Chondrocyte (in vitro differentiated cells): ENCODE measurements at places on chromosomes 1 and 21. TPM values are rescaled to one million over a fixed set of nuclear protein-coding genes. Genes with fewer than 3 reads are reported as not detected.

The ZNF326 gene
- total RNA-seq: 17.9 to 30.0 TPM (median 19.3 TPM) in 3 replicates

The C1orf53 gene
- 4.1 to 6.2 TPM (median 5.3 TPM) in 3 replicates for total RNA-seq

The DNAJC6 gene
- total RNA-seq: 16.7 to 24.7 TPM (median 18.9 TPM) in 3 replicates

The NMNAT2 gene
- total RNA-seq: 3.0 to 5.5 TPM (median 4.9 TPM) in 3 replicates

The GBP2 gene
- total RNA-seq: 0.42 to 0.56 TPM in 2 of 3 replicates, not detected in the other
